Fibroblast of skin of abdomen (primary cell): ENCODE measurements at places on chromosomes 16 and 17.

DNA sequence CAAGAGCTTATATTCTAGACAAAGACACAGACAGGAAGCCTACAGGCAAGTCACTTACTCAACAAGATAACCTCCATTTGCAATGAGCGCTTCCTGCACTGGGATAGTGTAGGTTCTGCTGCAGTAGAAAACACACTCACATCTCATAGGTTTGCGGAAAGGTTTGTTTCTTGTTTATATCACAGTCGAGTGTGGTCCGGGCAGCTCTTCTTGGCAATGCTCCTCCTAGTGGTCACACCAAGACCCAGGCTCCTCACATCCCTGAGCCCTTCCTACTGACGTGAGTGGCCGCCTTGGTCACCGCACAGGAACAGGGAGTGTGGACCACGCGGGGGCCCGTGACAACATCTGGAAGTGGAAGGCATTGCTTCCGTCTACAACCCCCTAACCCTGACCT, 48.0 kb upstream of the RBFOX3 start:
- DNase-seq, result no peak

DNA sequence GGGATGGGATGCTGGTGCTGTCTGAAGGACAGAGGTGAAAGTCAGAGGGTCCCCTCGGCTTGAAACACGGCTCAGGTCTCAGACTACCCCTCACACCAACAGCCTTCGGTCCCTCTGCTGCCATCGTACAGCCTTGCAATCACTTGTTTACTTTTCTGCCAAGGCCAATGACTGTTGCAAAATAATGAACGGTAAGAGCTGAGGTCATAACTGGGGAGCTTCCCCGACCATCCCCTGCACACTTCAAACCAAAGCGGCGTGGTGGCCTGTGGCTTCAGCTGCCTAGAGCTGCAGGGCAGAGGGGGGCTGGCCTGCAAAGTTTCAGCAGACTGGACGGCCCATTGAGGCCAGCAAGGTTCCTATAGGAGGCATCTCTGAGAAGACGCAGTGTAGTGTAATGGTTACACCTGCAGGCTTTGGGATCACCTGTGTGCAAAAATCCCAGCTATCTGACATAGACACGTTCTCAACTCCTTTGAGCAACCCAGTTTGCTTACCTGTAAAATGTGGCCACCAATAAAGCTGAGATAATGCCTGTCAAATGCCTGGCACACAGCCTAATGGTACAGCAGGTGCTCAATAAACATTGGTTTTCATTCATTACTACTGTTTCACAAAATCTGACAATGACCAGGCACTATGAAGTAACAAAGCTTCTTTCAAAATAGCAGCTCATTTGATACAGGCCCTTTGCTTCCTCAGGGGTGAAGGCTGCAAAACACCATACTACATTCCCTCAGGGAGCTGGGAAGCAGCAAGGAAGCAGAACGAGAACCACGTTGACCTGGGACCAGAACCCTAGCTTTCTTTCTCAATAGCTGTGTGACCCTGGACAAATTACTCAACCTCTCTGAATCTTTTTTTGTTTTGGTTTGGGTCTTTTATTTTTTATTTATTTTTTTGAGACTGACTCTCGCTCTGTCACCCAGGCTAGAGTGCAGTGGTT, 5.0 kb downstream of the PAM16 start:
- no peak for DNase-seq

GRCh38 chr16:8564934-8565345, 25.4 kb downstream of the TMEM114 start:
- DNase-seq, result no peak

DNA sequence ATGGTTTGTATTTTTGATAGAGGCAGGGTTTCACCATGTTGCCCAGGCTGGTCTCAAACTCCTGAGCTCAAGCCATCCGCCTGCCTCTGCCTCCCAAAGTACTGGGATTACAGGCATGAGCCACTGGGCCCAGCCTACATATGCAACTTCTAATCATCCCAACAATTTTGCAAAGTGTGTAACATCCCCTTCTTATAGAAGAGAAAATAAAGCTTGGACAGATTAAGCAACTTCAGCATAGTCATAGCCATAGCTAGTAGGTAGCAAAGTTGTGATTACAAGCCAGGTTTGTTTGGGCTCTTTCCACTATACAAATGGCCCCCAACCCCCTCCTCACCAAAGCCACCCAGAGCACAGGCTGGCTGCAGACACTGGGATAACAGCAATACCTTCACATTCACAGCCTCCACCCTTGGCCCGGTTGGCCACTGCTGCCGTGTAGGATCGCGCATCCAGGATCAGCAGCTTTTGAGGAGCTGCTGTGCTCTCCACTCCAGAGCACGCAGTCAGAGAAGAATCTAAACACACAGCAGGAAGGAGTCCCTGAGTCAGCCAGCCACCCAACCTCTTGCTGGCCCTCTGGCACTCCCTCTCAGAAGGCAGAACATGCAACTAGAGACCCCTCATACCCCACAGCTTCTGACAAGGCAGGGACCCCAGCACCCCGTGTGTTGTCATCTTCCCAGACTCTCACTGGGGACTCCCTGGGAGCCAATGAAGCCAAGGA, 7.9 kb downstream of the MTMR4 start:
- no peak for DNase-seq
